Testis (tissue), 5 donors: ENCODE measurements at places on chromosomes 12 and 14. TPM values are rescaled to one million over a fixed set of nuclear protein-coding genes. Genes with fewer than 3 reads are reported as not detected.

DNA sequence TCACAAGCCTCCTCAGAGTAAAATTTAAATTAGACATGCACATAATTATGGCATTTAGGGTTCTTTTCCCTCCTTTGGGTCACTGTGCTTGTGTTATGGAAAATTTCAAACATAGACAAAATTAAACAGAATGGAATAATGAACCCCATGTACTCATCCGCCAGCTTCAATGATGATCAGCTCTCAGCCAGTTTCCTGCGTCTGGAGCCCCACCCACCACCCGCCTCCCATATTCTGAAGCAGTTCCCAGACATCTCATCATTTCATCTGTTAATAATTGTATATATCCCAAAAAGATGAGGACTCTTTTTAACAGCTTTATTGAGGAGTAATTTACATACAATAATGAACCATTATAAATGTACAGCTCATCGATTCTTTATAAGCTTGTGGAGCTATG, 128.2 kb downstream of the EML1 start:
- no peak for DNase-seq

DNA sequence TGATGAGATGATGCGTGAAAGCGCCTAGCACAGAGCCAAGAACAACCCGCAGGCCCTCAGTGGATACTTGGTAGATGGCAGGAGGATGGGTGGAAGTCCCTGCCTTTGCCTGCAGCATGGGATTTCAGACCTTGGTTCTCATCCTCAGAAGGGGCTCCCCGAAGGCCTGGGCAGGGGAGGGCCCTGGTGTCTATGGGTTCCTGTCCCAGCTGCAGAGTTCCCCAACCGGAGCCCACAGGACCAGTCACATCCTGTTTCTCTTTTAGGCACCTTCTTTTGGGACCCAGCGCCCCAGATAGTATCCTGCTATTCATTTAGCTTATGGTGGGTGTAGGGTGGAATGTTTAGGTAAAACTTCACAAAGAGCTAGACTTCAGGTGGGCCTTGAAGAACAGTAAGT, 55.5 kb downstream of the CALM1 start:
- no peak for DNase-seq

- DNase-seq = no peak
Measured at GRCh38 chr14:93305725-93306418, 27.0 kb downstream of the BTBD7 start.

DNA sequence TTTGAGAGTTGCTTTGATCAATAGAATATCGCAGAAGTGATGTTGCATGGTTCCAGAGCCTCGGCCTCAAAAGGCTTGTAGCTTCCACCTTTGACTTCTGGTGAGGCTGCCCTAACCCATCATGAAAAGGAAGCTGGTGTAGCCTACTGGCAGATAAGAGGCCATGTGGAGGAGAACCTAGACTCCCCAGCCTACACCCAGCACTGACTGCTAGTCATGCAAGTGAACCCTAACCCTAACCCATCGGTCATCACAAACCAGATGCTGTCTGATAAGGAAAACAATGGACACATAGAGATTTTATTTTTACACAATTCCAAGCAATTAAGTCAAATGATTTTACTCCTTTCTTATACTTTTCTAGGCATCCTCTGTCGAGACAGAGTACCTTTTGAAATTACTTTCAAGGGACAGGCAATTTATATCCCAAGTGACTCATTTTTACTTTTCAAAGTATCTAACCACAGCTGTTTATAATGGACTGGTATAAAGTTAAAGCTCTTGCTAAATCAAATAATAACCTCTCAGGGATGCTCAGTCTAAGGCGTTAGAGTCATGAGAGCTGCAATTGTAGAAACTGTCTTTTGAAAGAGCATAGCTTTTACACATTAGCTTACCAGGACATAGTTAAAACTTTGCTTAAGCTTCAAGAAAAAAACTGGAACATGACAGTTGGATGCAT, 17.6 kb downstream of the PTPRB start:
- DNase-seq = no peak

DNA sequence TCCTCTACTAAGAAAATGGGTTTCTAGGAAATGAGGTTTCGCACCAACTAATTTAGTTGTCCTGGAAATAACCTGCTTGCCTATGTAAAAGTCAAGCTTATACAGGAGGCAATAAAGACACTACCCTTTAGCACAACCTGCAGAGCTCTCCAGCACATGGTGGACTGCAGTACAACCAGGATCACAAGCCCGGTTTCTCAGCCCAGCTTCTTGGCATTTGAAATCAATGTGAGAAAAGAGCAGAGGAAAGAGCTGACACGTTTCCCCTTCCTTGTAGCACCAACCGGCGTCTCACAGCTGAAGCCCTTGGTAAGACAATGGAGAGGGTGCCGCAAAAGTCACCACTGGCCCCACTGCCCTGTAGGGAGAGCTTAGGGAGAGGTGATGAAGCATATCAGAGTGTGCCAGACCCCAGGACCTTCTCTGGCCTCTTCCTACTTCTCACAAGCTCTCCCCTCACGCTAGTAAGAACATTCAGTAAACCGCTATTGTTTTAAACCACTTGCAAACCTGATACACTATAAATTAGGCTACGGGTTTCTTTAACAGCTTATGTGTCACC, 8.6 kb downstream of the SPTLC2 start:
- no peak for DNase-seq

DNA sequence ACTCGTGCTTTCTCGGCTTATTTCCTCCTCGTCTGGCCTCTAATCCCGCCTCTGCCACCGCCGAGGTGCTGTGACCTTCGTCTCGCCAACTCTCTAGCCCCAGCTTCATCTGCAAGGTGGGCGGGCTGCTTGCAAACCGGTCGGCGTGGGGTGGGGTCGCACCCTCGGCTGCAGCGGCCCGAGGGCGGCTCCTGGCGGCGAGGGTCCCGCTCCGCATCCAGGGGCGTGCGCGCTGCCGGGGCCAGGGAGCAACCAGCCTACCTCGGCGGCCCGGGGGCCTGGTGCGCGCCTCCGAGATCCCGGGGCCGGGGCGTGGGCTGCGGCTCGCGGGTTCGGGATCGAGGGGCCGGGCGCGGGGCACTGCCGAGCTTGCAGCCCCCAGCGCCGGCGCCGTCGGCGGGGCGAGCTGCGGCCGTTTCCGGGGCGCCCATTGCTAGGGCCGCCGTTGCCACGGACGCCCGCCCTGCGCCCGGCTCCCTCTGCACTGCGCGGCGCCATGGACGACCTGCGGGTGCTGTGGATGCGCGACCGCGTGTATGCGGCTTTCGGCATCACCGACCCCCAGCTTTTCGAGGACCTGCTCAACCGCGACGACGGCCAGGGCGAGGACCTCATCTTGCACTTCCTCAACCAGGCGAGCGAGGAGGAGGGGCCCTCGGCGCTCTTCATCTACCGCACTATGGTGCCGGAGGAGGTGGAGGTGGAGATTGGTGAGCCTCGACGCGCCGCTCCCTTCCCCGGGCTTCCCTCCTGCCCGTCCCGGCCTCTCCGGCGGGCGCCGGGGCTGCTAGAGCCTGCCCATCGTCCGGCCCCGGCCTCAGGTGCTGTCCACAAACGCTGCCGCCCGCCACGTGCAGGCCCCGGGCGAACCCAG, at the start of gene DNAH10:
TSS of gene DNAH10 (plus strand) at position 461 of the 874 bp plus-strand sequence. CDS start at position 497, 36 bp downstream.
- DNase-seq = peak; percentile 37

GRCh38 chr14:74347795-74348100, 523 bp upstream of the VRTN start:
- no peak for DNase-seq

- DNase-seq = no peak
Measured at GRCh38 chr14:65261425-65261920, 151.1 kb upstream of the FUT8 start.

- no peak for DNase-seq
Measured at GRCh38 chr12:68364328-68364727, 32.2 kb upstream of the MDM1 start.

GRCh38 chr14:67425608-67426007, 13.6 kb upstream of the PLEK2 start:
- DNase-seq = no peak

DNA sequence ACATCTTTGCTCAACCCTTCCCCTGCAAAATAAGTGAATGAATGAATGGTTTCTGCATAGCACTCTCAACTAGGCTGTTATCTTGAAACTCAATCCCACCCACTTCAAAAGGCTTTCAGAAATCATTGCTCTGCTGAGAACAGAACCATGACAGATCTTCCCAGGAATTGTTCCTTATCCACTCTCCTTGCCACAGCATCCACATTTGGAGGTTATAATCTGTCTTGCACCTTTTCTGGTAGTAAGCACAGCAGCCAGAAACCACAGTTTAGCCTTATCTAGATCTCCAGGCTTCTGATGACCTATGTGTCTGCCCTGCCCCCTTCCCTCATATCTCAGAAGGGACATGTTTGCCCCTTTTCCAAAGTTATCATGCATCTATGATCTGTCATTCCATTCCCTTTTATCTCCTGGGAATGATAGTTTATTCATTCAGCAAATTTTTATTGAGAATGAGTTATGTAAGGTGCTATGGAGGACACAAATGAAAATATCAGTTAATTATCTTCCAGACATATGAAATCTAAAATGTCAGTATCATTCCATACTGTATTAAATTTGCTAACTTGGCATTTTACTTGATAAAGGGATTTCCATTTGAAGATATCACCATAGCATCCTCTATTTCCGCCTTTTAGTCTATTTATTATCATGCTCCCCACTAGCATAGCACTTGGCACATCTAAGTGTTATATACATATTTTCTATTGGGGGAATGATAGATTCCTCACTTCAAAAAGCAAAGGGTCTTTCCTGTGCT, 21.4 kb downstream of the LGR5 start:
- no peak for DNase-seq

DNA sequence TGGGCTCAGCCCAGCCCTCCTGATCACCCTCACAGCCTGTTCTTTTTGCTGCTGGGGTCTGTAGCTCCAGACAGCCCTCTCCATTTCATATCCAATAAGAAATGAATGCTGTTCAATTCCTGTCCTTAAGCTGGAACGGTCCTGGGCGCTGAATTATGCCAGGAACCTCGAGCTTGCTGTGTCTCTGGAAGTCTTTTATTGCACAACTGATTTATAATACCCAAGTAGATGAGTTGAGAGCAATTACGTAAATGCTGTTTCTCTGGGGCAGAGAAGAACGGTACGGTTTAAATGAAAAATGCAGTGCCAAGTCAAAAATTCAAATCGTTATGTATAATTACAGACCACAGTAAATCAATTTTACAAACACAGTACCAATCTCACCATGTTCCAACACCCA, 161.0 kb downstream of the SAMD4A start:
- no peak for DNase-seq

- DNase-seq = no peak
Measured at GRCh38 chr12:75478116-75478794, 2.3 kb upstream of the GLIPR1 start.

GRCh38 chr12:40236357-40236850, 11.6 kb downstream of the LRRK2 start:
- no peak for DNase-seq

GRCh38 chr12:122610911-122611310, 83.9 kb downstream of the KNTC1 start:
- no peak for DNase-seq

DNA sequence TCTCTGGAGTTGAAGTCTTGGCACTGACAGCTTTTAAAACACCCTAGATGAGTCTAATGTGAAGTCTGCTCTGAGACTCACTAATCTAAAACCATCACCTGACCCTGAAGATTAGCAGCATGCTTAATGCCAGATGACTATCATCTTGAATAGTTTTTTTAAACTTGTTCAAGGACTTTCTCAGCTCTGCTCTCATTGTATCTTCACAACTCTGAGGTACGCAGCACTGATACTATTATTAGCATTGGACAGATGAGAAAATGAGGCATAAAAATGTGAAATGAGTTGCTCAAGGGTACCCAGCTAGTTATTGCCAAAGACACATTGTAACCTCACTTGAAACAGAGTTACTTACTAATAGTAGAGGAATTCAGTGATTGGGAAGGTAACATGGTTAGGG, 4.8 kb downstream of the SLC38A1 start:
- no peak for DNase-seq

- no peak for DNase-seq
Measured at GRCh38 chr12:25051656-25052195, 102.8 kb upstream of the BCAT1 start.

- no peak for DNase-seq
Measured at GRCh38 chr14:77007975-77008421, 20.5 kb downstream of the IRF2BPL start.

DNA sequence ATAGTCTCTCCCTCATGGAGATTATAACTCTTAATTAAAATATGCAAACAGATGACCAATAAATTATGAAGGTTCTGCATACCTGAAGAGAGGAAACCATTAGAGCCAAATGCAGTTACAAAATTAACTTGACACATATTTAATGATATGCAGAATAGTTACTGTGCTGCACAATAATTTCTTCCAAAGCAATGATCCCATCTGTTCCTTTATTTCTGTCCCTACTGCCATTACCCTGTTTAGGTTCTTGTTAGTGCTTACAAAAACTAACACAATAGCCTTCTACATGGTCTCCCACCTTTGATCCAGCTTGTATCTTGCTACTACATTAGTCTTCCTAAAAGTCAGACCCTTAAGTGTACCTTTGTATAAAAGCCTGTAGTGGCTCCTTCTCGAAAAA, 411.1 kb downstream of the APAF1 start:
- DNase-seq = no peak

Gene KRT75
- 0.19 TPM for total RNA-seq

Gene PMCH
- total RNA-seq = not detected

Gene KIF26A
- 18.3 TPM for total RNA-seq

Gene LALBA
- 5.2 TPM for total RNA-seq

Gene GPR84
- 0.43 TPM for total RNA-seq

Gene HNF1A
- total RNA-seq = 0.79 TPM

Gene DHH
- 148 TPM for total RNA-seq

Gene CLEC7A
- 1.9 TPM for total RNA-seq
